ENCODE measurements at places on chromosomes 7 and 10. TPM values are rescaled to one million over a fixed set of nuclear protein-coding genes. Genes with fewer than 3 reads are reported as not detected.

DNA sequence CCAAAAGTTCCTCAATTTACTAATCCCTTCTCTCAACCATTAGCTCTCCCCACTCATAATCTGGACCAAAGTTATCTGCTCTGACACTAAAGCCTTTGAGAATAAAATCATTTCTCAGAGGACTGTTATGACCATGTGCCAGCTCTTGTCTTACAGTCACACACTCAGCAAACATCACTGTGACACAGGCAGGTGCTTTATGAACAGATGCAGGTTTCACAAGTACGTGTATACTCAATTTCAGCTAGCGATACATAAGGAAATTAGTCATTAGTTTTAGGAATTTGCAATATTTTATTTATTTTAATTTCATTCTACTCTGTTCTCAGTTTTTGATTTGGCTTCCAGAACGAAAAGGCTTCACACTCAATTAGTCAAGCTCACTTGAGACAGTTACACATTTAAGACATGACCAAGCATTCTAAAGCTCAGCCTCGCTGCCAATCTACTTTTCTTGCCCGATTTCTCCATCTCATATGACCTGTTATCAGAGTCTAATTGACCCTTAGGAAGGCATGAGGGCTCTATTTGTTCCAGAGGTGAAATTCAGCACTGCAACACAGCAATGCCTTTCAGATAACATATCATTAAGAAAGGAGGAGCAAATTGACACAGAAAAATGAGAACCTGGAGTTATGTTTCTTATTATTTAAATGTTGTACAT lies 76.8 kb downstream of the TFEC start:
- DNase-seq, result no peak

DNA sequence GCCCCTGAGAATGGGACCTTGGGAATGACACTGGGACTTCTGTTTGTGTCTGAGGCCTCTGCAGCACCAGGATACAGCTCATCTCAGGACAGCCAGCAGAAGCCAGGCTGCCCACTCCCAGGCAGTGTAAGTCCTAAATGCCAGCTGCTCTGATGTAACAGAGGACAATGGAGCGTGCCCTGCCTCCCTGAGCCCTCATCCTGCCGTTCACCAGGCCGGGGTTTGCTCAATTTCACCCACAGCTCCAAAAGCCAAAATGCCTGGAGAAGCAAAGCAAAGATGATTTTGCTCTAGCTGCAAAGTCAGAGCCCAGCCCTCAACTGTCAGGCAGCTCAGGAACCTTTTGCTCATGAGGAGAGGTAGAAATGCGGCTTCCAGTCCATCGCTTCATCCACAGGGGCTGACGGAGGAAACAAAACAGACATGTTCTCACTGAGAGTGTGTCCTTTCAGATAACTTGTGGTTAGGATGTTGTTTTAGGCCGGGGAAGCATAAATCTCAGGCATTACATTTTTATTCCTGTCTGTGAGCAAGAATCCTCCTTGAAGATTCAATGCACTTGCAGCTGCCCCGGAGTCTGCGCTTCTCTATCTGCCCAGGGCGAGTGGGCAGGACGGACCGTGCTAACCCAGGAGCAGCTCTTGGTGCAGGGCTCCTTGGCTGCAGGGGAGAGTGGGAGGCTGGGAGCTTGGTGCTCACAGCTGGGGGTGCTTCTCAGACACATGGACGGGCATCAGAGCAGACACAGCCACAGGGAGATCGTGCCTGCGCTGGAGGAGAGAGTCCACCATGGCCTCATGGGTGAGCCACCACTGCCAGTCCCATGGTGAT lies 83.2 kb upstream of the CHST15 start:
- DNase-seq, result no peak

DNA sequence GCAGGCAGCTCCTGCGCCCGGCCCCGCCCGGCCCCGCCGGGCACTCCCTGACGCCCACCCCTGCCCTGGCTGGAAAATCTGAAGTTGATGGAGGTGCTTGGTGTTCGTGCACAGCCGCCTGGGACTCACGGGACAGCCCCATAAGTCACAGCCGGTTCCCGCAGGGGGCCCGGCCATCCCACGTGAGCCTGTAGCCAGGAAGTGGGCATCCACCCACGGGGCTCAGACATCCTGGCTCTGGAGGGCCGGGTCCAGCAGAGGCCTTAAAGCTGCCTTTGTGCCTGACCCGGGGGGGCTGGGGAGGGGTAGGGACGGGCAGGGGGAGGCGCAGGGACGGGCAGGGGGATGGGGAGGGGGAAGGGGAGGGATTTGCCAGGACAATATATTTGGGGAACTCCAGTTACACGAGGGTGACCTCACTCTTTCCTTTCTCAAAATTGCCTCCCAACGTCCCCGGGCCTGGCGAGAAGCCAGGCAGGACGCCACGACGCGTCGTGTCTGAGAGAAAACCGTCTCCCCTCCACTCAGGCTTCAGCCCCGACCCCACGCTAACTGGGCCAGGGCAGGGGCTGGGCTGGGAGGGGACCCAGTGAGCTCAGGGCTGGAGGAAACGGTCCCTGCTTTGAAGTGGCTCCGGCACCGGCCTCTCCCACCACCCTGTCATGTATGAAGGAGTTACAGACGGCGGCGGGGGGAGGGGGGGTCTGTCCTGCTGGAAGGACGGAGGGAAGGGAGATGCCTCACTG lies 82.1 kb upstream of the PDGFA start:
- peak; percentile 65 for DNase-seq

Gene RGR
- total RNA-seq, result not detected

Gene RASSF4
- total RNA-seq, result 2.8 TPM

Gene GSDME
- total RNA-seq, result 3.7 TPM

All from CD8-positive, alpha-beta memory T cell (primary cell).